Left hindlimb (tissue), 1 donor: ENCODE measurements at places on chromosomes 6 and 20.

- no peak for DNase-seq
Observed at GRCh38 chr6:33822575-33823395, 19.0 kb upstream of the MLN start.

- no peak for DNase-seq
Observed at GRCh38 chr6:150788089-150788488, 77.4 kb upstream of the MTHFD1L start.

- DNase-seq = no peak
Observed at GRCh38 chr6:6091608-6092002, 84.9 kb upstream of the NRN1 start.

DNA sequence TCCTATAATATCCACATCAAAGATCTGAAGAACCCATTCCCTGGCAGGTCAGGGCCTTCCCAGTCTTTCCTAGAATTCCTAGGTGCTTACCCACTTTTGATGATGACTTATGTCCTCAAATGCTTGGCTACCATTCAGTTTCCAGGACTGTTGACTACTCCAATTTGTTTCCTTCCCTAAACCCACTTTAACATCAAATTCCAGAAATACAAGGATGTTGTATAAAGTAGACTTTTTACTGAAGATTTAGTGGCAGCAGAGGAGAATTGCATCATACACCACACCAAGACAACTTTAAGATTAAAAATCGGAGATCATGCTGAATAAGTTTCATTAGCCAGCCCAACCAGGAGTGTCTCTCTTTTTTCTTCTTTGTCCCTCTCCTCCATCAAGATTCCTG, 203.3 kb upstream of the LAMP5 start:
- no peak for DNase-seq

GRCh38 chr6:97240222-97240621, 42.8 kb downstream of the MMS22L start:
- no peak for DNase-seq

DNA sequence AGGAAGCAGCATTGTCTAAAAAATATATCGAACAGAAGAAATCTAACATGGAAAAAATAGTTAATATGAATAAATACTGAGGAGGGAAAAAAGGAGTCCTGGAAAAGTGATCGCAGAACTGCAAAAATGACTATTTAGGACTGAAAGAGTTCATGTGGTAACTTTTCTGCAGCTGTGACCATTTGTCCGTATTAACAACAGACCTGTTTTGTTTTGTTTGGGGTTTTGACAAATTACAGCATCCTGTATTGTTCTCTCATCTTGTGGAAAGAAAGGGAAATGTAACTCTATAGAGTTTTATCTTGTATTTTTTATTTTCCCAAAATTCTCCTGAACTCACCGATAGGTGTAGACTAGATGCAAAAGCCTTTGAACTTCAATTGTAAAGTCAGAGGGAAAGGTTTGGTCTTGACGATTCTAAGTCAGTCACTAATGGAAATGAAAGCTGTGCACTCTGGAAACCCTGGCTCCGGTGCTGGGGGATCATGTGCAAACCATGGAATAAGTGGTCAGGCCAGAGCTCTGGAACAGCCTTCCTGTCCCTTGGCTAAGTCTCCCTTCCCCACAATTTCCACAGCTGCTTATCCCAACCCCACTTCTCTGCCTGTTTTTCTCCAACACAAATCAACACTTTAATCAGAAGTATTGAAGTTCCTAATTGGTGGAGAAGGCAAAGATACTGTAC, 51.2 kb upstream of the MARCKS start:
- peak; percentile 62 for DNase-seq

GRCh38 chr6:51927450-51927849, 160.0 kb downstream of the PKHD1 start:
- DNase-seq = no peak

DNA sequence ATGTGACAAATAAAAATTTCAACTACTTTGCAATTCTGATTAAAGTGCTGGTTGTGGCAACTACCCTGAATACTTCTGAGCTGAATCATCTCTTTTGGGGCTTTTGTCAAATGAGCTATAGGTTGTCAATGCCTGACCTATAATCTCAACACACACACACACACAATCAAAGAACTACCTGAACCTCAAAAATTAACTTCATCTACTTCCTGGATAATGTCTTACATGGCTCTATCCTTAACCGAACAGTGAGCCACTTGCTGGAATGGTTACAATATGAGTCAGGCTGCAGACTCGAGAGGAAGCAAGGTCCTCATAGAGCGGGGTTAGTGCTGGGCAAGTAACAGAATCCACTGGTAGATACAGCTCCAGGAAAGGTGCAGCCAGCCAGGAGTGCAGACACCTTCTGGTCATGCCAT, 70.6 kb upstream of the DST start:
- DNase-seq = no peak

DNA sequence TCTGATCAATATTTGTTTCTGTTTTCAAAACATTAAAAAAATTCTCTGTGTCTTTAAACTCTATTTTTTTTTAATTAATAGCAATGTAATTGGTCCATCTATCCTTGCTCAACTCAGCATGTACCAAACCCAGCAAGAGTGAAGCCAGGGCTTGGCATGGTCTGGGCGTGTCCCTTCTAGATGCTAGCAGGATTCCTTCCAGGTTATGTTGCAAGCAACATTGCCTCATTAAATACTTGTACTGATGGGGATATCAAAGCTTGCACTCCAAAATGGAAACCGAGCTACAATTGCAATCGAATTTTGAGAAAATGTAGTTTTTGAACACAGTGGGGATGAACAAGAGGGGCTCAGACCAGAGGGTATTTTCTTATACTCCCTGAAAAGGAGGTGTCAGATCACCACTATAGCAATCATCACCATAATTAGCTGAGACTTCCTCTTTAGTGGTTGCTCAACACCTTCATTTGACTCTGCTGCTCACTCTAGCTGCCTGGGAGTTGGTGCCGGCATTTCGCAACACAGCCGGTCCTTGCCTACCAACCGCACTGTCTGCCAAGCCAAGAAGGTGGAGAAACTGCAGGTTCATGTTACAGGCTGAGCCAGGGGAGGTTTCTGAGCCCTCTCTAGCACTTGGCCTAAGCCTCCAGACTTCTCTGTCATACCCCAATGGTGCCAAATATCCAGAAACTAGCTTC, 67.8 kb upstream of the RALGAPA2 start:
- DNase-seq = peak; percentile 58

- DNase-seq = no peak
Observed at GRCh38 chr6:48139818-48140614, 29.0 kb upstream of the PTCHD4 start.

GRCh38 chr6:81085431-81085790, 667.1 kb downstream of the TENT5A start:
- no peak for DNase-seq

- DNase-seq = no peak
Observed at GRCh38 chr6:46935687-46936086, 13.9 kb upstream of the ADGRF5 start.

DNA sequence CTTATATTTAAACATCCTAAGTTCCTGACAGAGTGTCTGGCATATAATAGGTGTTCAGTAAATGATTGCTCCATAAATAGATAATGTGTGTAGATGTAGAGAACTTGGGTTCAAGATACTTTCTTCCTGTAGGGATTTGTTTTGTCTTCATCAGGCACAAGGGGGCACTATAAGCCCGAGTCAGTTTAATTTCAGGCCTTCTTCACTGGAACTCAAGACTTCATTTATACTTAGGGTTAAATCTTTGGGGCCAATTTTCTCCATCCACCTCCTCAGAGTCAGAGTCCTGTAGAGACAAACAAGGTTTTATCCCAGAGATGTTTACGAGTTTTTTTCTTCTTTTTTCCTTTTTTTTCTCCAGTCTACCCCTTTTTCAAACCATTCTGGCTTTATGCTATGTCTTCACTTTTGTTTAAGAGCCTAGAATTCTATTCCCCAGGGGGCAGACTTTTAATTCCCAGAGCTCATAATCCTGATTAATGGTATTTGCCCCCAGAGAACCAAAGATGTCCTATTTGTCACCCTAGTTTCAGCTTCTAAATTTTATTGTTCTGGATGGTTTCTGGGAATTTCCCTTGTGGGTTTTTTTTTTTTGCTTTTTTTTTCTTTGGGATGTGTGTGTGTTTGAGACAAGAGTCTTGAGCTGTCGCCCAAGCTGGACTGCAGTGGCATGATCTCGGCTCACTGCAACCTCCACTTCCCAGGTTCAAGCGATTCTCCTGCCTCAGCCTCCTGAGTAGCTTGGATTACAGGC, 88.4 kb downstream of the HFE start:
- no peak for DNase-seq

DNA sequence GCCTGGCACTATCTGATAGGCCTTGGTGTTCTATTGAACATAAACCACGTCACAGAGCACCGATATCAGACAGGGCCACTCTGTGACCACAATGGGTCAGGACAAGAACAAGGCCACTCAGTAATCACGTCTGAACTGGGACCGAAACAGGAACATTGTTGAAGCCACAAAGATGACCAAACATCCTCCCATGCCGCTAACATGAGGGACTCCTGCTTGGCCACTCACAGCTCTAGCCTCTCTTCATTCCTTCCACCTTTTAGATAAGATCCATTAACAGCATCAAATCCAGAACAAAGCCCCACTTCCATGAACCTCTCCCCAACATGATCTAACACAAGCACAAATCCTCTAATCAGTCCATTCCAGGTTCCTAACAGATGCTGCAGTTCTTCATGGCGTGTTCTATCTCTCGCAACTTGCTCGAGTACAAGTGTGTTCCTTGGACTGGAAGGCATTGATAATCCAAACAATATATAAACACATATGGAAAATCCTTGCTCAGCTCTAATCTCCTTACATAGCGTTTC, 7.4 kb downstream of the SIRT5 start:
- DNase-seq = no peak

GRCh38 chr6:91653895-91654294, 1067.0 kb upstream of the MAP3K7 start:
- DNase-seq = no peak

- no peak for DNase-seq
Observed at GRCh38 chr20:46400828-46401477, 5.5 kb downstream of the ELMO2 start.

GRCh38 chr6:20851795-20852194, 317.5 kb downstream of the CDKAL1 start:
- DNase-seq = no peak

GRCh38 chr6:68728159-68728979, 93.3 kb downstream of the ADGRB3 start:
- DNase-seq = no peak

- no peak for DNase-seq
Observed at GRCh38 chr6:168181316-168181715, 102.3 kb upstream of the FRMD1 start.

- DNase-seq = no peak
Observed at GRCh38 chr6:89978749-89979145, 84.5 kb downstream of the GJA10 start.

- peak; percentile 66 for DNase-seq
Observed at GRCh38 chr20:24027229-24027628, 38.6 kb upstream of the GGTLC1 start.
